T-cell (primary cell): ENCODE measurements at places on chromosomes 6 and 20. TPM values are rescaled to one million over a fixed set of nuclear protein-coding genes. Genes with fewer than 3 reads are reported as not detected.
A peak's percentile ranks its signal among the peaks of the same experiment; 100 is the strongest.

The HLA-DQA2 gene
- total RNA-seq = 1.1 TPM

The PROKR2 gene
- not detected for total RNA-seq

The SOD2 gene
- 112 TPM for total RNA-seq

The EFCAB8 gene
- total RNA-seq = 1.2 TPM

The OR2B6 gene
- not detected for total RNA-seq

The MAFB gene
- 0.32 TPM for total RNA-seq

The ZBTB46 gene
- 0.28 TPM for total RNA-seq

The ENPP4 gene
- 6.3 TPM for total RNA-seq

The CST1 gene
- not detected for total RNA-seq

- DNase-seq = no peak
Measured at GRCh38 chr6:121904559-121904958, 469.1 kb downstream of the GJA1 start.

DNA sequence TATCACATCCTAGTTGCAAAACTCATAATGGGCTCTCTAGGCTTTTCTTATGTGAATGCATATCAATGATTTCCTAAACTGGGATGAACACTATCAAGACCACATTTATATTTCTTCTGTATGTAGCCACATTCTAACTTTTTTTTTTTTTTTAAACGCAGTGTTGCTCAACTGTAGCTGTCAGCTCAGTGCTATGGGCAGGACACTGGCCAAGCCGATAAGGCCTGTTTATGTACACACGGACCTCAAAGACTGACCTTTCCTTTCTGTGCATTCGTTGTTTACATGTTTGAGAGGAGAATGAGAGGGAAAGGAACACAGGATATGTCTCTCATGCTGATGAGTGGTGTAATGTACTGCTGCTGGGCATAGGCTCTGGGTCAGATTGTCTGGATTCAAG is 75.1 kb upstream of the B3GAT2 start:
- no peak for DNase-seq

DNA sequence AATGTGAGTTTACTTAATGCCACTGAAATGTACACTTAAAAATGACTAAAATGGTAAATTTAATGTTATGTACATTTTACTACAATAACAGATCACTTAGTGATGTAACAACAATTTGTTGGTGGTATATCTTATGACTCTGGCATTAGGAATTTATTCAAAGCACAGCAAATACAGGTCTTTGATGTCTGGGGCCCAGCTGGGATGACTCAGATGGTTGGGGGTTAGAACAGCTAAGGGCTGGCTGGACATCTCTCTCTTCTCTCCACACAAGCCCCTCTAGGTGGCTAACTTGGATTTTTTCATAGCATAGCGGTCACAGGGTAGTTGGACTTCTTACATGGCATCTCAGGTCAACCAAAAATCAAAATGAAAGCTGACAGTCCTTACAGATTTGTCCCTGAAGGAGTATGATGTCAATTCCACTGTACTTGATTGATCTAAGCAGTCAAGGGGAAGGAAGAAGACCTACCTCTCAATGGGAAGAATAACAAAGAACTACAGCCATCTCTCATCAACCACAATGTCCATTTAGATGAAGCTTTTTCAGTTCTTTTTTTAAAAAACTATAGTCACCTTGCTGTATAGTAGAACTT is 37.5 kb upstream of the LCA5 start:
- no peak for DNase-seq

DNA sequence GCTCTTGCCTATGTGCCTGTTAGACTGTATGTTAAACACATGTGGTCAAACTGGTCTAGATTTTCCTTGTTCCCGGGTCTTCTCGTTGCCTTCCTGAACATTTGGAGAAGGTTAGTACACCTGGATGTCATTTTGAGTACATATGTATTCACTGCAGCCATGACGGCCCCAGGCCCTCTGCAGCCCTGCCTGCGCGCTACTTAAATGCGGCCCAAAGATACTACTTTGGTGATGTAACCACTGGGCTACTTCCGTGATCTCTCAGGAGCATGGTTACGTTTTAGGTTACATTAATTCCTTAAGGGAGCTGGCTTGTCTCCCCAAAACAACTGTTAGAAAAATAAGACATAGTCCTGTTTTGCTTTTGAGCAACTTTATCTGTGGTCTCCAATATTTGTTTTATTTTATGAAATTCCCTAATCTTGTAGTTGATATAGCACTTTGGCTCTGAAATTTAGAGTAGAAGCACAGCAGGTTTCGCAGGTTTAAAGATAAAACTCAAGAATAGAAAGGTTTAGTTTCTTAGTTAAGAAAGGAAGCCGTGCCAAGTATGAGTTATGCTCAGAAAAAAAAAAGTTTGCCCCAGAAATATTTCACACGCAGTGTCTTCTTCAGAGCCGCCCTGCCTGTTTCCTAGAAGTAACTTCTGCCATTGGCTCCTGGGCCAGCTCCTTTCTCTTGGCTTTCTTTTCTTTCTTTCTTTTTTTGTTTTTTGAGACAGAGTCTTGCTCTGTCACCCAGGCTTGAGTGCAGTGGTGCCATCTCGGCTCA is 38.1 kb downstream of the TIAM2 start:
- DNase-seq = no peak

DNA sequence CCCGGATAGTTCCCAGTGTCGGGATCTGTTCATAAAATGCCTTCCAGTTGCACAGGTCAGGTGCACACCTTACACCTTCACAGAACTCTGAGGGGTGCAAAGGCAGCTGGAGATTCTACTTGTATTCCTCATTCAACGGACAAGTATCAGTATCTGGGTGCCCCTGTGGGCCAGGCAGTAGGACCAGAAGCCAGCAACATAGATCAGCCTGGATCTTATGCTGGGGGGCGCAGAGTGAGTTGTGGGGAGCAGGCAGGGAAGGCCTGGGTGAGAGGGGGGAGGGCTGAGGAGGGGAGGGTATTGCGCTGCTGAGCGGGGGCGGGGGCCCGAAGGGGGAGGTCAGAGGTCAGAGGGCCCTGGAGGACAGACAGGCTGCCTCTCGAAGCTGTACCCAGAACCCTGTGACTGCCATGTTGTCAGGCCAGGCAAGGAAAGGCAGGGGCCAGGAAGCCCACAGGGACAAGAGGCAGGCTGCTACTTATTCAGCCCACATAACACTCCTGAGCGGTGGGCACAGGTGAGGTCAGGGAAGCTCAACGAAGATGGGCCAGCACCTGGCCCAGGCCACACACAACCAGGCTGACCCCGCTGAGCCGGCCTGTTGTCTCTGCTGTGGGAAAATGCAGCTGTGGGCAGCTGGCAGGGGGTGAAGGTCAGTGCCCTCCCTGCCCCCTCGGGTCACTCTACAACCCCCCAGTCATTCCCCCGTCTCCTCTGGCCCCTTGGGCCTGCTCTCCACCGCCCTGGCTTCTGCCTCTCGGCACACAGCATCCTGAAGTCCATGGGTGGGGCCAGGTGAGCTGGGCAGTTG is 1.1 kb downstream of the OPRL1 start:
- no peak for DNase-seq

- no peak for DNase-seq
Measured at GRCh38 chr6:22017766-22018165, 279.1 kb downstream of the PRL start.

- DNase-seq = no peak
Measured at GRCh38 chr6:162371121-162371520, 356.4 kb downstream of the PRKN start.

DNA sequence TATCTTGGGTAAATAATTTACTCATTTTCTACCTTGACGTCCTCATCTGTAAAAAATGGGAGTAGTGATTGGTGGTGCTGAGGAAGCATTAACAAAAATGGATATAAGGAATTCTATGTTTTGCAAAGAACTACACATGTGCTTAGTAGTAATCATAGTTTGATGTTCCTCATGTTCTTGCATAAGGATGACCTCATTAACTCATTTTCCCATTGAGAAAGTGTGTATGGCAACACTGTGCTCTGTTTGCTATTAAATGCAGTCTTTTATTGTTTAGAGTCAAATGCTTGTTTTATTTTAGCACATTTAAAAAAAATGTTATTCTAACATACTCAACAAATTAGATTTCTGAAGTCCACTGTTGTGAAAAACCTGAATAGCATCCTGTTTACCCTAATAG is 211.2 kb upstream of the RSPO3 start:
- DNase-seq = no peak

DNA sequence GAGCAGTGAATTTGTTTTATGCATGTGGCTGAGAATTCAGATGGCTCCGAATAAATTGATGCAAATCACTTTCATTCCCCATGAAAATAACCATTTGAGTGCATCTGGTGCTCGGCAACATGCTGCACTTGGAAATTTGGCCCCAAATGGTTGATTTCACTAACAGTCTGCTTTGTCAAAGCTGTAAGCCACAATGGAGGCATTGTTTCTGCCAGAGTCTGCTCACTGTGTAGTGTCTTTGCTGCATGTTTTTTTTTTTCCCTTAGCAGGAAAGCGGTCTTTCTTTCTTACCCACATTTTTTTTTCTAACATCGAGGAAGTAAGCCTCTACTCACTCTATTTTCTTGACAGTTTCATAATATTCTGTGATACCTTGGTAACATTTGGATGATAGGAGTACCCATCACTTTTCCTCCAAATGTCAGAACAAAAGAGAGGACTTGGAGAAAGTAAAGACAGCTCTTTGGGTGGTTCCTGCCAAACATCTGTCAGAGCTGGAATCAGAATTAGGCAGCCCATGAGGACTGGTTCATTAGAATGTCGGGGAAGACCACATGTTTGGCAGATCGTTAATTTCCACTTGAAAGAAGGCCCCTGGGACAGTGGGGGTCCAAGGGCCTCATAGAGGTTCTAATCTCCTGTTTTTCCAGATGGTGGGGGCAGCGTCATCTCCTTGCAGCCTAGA is 149.5 kb downstream of the DOK5 start:
- no peak for DNase-seq

- DNase-seq = peak; percentile 43
Measured at GRCh38 chr20:1108437-1108920, 9.9 kb upstream of the PSMF1 start.

- no peak for DNase-seq
Measured at GRCh38 chr6:104789770-104790190, 69.9 kb downstream of the HACE1 start.

- no peak for DNase-seq
Measured at GRCh38 chr6:12621754-12622153, 94.8 kb upstream of the PHACTR1 start.

- no peak for DNase-seq
Measured at GRCh38 chr6:139970591-139970991, 596.1 kb upstream of the CITED2 start.

GRCh38 chr6:123529058-123529457 is 107.7 kb downstream of the TRDN start:
- DNase-seq = no peak

GRCh38 chr6:134434019-134434942 is 116.4 kb upstream of the SGK1 start:
- no peak for DNase-seq

- DNase-seq = peak; percentile 78
Measured at GRCh38 chr6:27795697-27796494, 116.3 kb downstream of the OR2B2 start.

DNA sequence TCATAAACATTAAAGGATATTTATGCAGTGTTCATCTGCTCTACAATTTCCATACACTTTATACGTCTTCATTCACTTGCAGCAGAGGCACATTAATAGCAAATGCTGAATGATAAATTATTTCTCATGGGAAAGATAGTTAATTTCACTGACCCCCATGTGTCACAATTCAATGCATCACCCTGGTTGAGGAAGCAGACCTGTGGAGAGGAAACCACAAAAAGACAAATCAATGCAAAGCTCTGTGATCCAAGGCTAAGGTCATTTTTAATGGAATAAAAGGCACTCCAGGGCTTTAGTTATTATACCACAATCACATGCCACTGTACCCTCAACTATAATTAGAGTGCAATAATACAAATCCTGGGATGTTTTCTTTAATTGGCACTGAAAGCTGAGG is 40.3 kb upstream of the TENT5A start:
- no peak for DNase-seq

DNA sequence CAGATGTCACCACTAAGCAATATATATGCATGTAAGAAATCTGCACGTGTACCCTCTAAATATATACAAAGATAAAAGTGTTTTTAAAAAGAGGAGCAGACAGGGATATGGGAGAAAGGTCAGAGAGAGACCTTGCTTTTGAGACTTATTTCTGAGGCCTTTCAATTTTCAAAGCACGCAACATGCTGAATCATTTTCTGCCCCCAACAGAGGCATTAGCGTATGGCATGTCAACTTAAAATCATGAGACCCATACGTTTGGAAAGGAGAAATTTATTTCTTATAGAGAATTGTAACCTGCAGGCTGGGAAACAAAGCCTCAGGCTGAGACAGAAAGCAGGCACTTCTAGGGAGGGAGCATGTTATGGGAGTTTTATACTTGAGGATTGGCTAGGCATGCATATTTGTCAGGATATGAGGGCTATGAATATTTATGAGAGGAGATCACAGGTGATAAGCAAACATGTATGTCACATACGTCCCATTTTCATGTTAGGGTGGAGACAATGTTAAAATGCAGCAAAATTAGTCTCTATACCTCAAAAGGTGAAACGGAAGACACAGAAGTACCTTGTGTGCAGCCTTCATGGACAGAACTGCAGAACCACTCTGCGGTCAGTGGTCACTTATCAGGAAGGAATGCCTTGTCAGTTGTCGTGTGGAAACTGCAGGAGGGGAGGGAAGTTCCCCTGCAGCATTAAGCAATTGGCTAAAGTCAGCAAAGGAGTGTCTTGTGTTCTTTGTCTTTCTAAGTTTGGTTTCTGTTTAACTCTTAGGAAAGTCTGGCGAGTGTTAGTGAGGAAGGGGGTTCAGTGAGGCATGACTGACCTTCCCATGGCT is 6.3 kb upstream of the GABRR2 start:
- no peak for DNase-seq

DNA sequence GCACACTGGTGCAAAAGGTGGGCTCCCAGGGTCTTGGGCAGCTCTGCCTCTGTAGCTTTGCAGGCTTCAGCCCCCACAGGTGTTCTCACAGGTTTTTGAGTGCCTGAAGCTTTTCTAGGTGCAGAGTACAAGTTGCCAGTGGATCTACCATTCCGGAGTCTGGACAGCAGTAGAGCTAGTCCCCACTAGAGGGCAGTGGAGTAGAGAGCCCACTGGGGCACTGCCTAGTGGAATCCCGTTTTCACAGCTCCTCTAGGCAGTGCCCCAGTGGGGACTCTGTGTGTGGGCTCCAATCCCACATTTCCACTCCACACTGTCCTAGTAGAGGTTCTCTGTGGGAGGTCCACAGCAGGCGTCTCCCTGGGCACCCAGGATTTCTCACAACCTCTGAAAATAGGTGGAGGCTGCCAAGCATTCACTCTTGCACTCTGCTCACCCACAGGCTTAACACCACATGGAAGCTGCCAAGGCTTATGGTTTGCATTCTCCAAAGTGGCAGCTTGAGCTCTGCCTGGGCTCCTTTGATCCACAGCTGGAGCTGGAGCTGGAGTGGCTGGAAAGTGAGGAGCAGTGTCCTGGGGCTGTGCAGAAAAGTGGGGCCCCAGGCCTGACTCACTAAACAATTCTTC is 86.3 kb upstream of the PROKR2 start:
- no peak for DNase-seq
